ENCODE measurements at places on chromosomes 11 and 22. TPM values are rescaled to one million over a fixed set of nuclear protein-coding genes. Genes with fewer than 3 reads are reported as not detected.

DNA sequence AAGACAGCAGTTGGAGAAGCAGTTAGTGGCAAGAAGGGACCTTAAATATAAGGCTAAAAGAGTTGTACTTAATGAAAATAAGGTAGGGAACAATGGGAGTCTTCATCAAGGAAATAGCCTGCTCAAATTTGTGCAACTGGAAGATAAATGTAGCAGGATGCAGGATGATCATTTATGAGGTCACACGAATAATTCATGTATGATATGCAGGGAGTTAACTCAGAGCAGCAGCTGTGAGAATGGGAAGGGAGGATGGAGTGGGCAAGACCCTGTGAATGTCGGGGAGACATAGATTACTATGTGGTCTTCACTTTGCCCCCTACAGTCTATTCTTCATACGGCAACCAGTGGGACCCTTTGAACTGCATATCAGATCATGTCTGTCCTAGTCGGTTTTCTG, 25.2 kb upstream of the BMAL1 start:
- DNase-seq, result no peak

GRCh38 chr11:128942817-128943427, at the start of gene TP53AIP1:
Gene TP53AIP1, minus strand, starts transcription at chr11:128942871. Its CDS starts 5,053 bp downstream, at chr11:128937818.
- no peak for DNase-seq

GRCh38 chr11:59600636-59601035, 14.9 kb downstream of the OSBP start:
- no peak for DNase-seq

- no peak for DNase-seq
These were observed 72.0 kb downstream of the RPUSD4 start for GRCh38 chr11:126139111-126140091.

- peak; percentile 41 for DNase-seq
These were observed 7.3 kb downstream of the KCNJ1 start for GRCh38 chr11:128859563-128860441.

GRCh38 chr11:26143566-26144290, 188.2 kb upstream of the ANO3 start:
- DNase-seq, result no peak

- DNase-seq, result no peak
These were observed 393.8 kb downstream of the AASDHPPT start for GRCh38 chr11:106471276-106471675.

DNA sequence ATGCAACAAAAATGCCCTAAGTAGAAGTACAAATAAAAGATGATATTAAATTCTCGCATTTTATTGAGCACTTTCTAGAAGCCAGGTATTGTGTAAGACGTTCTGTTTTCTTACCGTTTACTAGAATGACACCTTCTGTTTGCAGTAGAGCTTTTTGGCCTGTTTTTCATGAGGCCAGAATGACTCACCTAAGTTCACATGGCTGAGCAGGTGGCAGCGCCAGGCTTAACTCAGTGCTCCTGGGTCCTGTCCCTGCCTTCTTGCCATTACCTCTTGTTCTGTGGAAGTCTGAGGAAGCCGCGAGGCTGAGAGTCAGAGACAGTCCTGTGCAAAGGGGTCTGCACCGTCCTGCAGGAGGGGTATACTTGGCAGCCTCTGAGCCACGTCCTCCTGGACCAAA, 113.8 kb downstream of the ATXN10 start:
- no peak for DNase-seq

DNA sequence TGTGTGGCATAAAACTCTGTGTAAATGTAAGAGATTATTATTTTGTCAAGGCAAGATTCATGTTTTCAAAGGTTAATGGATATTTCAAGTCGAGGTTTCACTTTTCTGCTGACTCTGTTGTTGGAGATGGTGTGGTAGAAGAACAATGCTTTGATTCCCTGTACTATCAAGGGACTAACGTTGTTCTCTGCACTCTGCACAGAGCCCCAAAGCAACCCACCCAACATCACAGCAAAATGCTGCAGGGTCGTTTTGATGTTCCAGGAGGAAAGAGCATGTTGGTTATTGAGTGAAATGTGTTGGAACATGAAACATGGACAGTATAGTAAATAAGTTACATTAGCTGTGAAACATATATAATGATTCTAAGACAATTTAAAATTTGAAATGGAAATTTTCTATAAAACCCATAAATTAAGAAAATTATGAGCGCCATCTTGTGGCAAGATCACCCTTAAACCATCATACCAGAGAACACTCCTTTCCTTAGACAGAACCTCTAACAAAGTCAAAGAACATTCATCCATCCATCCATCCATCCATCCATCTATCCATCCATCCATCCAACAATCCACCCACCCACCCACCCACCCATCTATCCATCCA, 164.4 kb upstream of the ZBED5 start:
- DNase-seq, result no peak

DNA sequence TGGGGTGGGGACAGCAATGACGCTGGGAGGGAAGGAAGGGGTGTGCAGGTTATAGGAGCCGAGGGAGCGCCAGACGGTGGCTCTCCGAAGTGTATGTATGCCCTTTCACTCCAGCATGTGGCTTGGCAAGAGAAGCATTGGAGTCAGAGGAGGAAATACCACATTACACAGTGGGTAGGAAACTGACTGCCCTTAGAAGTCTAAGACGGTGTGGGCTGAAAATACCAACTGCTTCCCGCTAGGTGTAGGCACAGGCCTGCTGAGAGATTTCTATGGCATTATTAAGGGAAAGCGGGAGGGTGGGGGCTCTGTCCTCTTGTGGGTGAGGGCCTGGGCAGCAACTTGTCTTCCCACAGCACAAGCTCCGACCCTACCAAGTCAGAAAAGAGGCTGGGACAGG, 44.7 kb downstream of the CACNG2 start:
- no peak for DNase-seq

GRCh38 chr11:84022201-84022600, 736.0 kb upstream of the CCDC90B start:
- no peak for DNase-seq

DNA sequence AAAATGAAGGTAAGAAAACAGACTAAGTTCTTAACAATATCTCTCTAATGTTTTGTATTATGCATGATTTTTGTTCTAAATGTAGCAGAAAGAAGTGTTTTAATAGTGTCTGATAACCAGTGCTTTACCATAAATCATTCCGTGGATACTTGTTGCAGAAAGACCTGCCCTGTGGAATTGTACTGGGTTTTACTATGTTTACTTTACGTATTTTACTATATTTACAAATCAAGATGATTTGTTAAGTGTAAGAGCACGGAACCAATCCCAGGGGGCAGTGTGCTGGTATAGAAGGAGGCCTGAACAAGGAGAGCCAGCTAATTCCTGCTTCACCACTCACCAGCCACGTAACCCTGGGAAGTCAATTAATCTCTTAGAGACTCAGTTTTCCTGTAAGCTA, 1.4 kb downstream of the HTR3B start:
- DNase-seq, result no peak

GRCh38 chr22:47793304-47794101, 1031.1 kb downstream of the TBC1D22A start:
- DNase-seq, result no peak

GRCh38 chr11:125128450-125128849, 17.0 kb upstream of the TMEM218 start:
- no peak for DNase-seq

Gene UPB1
- not detected for total RNA-seq

Gene KBTBD3
- total RNA-seq, result 5.5 TPM

Gene HBD
- not detected for total RNA-seq

Gene TPBGL
- 0.09 TPM for total RNA-seq

Gene FGF4
- not detected for total RNA-seq

Gene KRTAP5-2
- not detected for total RNA-seq

Gene LRRC10B
- total RNA-seq, result not detected

Gene FOLR2
- total RNA-seq, result 1.7 TPM

Gene CAT
- total RNA-seq, result 21.9 TPM

Gene ENDOD1
- total RNA-seq, result 36.9 TPM

Gene SLC22A12
- not detected for total RNA-seq

Gene TBX10
- not detected for total RNA-seq

All from esophagus squamous epithelium (tissue), 5 donors.